ENCODE measurements at places on chromosomes 4 and X.

- DNase-seq: no peak
Observed at GRCh38 chr4:97646997-97647396, 496.3 kb downstream of the STPG2 start.

DNA sequence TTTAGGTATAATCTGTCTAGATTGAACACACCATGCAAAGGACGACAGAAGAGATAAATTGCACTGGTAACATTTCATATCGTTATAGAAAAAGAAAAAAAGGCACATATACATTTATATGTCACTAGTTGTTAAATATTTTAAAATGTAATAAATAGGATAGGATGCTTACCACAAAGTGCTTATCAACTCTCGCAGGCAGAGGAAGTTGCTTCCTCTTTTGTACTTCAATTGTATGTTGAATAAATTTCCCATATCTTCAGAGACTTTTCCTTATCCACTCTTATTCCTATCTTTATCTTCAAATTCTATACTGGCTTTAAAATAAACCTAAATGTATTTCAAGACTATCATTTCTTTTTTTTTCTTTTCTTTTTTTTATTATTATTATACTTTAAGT is 163.3 kb upstream of the SPOCK3 start:
- no peak for DNase-seq

DNA sequence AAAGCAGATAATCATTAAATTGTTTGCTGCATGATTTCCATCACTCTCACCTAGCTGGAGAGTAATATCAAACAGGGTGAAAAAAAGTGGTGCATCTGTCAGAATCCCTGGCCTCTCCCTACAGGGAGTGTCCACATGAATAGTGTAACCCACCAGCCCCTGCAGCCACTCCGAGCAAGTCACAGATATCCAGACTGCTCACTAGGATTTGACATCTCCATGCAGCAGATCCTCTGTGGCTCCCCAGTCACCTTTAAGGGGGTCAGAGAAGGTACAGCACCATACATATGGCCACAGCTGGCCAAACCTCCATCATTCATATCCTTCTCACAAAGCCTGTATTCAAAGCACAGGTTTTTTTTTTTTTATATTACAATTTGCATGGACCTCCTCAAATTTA is 536.3 kb downstream of the INPP4B start:
- no peak for DNase-seq

GRCh38 chrX:114599911-114600310 is 16.0 kb downstream of the HTR2C start:
- no peak for DNase-seq

- DNase-seq: no peak
Observed at GRCh38 chr4:185781555-185782215, 30.3 kb downstream of the SORBS2 start.

- DNase-seq: no peak
Observed at GRCh38 chr4:42579903-42580302, 77.0 kb downstream of the ATP8A1 start.

- peak; percentile 62 for DNase-seq
Observed at GRCh38 chrX:109475174-109475891, 6.6 kb downstream of the GUCY2F start.

DNA sequence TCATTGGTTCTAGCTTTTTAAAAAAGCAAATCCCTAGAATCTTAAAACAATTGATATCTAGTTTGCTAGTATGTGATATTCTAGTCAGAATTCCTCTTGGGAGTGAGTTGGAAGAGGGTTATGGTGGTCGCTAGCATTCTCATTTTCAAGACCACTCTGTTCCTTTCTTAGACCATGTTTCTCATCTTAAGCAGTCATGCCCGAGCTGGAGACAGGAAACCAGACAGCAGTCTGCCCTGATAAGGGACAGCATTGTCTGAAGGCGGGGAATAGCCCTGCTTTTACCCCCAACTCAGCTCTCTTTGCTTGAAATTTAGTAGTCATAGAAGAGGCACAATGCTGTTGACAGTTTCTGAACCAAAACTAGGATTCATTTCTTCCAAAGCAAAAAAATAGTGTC is 5.2 kb downstream of the KLF3 start:
- no peak for DNase-seq

All from NCI-H526 treated with DMSO at 0.1 percent for 48 hours (cell line).